ENCODE measurements at places on chromosomes 12 and 14.

- no peak for DNase-seq
Measured at GRCh38 chr14:42374332-42374731, 767.7 kb downstream of the LRFN5 start.

DNA sequence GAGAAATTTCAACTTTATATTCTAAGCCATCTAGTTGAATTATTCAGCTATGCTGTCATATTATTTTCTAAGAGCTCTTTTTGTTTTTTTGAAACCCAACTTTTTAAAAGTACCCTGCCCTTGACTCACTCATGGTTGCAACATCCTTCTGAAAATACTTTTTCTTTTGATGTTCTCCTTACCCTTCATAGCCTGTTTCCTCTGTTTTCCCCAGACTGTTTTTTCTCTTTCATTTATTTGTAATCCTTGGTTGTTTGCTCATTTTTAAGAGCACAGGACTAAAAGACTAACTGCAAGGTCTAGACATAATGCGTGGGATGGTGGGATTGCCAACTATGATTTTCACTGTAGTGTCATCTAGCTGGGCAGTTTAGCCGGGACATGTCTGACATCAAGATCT lies 21.2 kb upstream of the CDKL1 start:
- DNase-seq: no peak

DNA sequence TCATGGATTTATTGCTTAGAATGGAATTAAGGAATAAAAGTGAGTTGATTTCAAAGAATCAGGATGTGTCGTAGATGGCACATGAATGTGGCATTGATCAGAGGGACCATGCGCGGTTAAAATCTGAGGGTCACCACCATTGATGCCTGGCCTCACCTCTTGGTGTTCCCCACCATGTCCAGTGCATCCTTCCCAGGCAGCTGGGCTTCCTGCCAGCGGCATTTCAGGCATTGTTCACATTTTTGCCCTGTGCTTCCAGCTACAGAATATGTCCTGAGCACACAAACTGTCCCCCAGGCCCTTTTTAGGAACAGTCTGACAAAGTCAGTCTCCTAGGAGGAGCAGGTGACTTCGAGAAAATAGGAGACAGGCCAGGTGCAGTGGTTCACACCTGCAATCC lies 42.0 kb upstream of the TSPAN9 start:
- DNase-seq: no peak

GRCh38 chr12:131589221-131589897 lies 121.5 kb upstream of the SFSWAP start:
- DNase-seq: no peak

DNA sequence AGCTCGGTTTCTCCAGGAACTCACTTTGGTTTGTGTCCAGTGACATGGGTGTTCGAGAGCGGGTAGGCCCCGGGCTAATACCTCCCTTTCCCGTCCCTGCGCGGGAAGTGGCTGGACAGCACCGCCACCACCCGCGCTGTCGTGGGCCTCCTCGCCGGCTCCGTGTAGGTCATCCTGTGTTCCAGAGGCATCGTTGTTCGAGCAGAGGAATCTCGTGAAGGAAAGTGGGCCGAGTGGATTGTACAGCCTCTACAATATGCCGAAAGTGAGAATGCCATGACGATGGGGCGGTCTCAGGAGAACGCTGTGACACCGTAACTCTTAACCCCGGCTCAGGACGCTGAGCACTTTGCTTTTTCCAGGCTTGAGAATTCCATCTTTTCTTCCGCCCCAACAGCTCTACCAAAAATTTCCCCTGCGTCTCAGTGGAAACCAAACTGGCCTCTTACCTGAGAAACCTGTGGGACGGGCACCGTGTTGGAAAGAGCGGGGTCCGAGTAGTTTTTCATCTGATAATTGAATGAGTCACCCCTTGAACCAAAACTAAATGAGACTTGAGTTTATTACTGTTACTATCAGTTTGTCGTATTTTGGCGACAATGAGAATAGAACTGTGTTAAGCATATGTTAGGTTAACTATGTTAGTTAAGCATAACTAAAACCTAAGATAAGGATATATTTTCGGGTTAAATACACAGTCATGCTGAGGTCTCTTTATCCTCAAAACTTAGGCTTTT lies 510 bp downstream of the EIF2S1 start:
- DNase-seq: no peak

DNA sequence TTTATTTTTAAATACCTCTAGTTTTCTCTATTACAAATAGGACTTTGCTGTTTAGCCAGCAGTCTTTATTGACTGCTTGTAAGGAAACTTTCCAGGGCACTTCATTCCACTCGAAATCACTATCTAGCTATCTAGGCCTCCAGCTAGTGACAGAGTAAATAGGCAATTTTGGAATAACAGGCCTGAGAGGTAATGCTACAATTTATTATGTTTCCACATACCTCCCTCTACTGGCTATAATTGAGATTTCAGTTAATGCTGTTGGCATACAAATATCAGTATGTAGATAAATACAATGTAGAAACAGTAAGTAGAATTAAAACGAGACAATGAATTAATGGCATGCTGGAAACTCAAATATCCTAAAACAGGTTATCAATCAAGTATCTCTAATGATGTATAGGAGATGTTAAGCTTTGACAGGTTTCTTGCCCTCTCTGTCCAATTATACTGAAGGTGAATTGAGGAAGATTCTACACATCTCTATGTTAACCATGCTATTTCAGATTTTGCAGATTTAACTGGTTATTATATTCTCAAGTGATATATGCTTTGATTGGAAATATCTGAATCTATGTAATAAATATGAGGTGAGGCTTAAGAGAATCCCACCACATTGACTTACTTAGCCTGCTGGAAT lies 7.2 kb downstream of the DTD2 start:
- DNase-seq: peak; percentile 58

- no peak for DNase-seq
Measured at GRCh38 chr12:110367181-110367864, 36.2 kb downstream of the ANAPC7 start.

- no peak for DNase-seq
Measured at GRCh38 chr12:122668268-122668667, 34.9 kb downstream of the HCAR2 start.

- no peak for DNase-seq
Measured at GRCh38 chr14:63343878-63344277, 25.1 kb upstream of the GPHB5 start.

GRCh38 chr12:7058163-7058845 lies 2.2 kb upstream of the C1S start:
- DNase-seq: no peak

DNA sequence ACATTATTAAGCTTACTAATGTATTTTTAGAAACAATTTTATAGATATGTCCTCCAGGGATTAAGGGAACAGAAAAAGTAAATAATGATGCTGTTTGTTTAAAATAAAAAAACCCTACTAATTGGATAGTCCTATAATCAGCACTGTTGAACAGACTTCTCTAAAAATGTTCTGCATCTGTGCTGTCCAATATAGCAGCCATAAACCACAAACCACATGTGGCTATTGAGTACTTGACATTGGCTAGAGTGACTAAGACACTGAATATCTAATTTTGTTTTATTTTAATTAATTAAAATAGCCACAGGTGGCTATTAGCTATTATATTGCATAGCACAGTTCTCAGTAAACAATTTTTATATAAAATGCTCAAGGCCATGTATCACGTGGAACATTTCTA lies 210.4 kb downstream of the DPY19L2 start:
- no peak for DNase-seq

All from NCI-H446 (cell line).